ENCODE measurements at places on chromosomes 7 and 10.

DNA sequence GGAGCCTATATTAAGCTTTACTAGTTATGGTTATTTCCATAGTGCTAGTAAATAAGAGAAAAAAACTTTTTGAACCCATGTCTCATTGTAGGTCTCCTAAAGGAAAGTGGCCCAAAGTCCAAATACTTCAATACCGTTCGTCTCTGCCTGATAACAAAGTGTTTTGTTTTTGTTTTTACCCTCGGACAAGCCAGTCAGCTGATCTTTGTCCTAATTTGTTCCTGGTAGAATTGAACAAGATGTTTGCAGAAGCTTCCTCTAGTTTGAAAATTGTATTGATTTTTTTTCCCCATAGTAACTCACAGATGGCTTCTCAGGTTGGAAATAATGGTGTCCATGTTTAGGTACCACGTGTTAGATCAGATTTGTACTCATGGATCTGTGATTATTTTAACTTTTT is 335.8 kb upstream of the KAT6B start:
- DNase-seq = no peak

- DNase-seq = peak; percentile 62
Observed at GRCh38 chr7:33041631-33042428, 20.7 kb downstream of the NT5C3A start.

DNA sequence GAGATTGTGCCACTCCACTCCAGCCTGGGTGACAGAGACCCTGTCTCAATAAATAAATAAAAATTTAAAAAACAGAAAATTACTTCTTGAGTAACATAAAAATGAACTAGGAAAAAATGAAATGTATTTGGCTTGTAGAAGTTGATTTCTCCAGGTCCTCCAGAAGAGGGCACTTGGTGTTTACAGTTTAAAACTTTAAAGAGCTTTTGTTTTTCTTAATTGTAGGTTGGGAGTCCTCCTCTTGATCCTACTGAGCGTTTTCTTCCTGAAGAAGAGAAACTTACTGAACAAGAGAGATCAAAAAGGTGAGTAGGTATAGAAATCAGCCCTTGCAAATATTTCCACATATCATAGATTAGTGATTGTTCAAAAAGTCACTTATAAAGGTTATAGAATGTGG is 16.2 kb downstream of the KIFBP start:
- DNase-seq = peak; percentile 85

DNA sequence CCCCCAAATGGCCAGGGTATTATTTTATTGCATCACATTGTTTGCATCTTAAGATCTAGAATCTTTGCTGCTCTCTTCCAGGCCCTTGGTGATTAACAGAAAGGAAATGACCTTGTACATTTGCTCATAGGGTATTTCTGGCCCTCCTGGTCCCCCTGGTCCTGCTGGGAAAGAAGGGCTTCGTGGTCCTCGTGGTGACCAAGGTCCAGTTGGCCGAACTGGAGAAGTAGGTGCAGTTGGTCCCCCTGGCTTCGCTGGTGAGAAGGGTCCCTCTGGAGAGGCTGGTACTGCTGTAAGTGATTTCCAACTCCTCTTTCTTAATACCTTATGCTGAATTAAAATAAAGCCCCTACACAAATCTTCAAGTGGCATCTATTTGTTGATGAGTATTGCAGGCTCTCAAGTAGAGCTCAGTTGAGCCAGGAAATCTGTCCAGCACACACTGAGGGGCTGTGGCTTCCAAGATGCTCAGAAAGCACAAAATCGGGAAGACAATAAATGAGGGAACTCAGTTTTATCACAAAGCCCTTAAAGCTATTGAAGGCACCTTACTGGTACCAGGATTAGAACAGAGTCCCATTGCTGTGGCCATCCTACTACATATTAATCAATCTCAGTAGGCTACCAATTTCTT is 28.2 kb downstream of the COL1A2 start:
- DNase-seq = no peak

GRCh38 chr7:77538281-77539212 is 1.5 kb downstream of the PTPN12 start:
- DNase-seq = peak; percentile 88

GRCh38 chr7:1586126-1586826 is 16.4 kb upstream of the PSMG3 start:
- no peak for DNase-seq

GRCh38 chr7:104655592-104655991 is 327.2 kb downstream of the LHFPL3 start:
- peak; percentile 6 for DNase-seq

GRCh38 chr10:125444790-125445189 is 238.2 kb downstream of the TEX36 start:
- DNase-seq = no peak
